ENCODE measurements at places on chromosomes 3 and 15.

DNA sequence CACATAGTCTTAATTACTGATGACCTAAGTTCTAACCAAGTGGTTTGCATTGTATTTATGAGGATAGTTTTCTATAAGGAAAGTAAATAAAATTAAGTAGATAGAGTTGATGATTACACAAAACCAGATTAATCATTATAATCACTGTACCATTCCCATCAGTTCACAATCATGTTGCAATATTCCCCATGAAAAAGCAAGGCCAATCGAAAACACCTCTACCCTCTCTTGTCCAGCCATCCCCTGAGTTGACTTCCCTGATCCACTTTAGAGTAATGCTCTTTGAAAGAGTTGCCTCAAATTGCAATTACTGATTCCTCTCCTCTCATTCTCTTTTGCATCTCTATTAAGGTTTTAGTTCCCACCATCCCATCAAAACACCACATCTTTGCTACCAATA, 21.0 kb downstream of the BCHE start:
- DNase-seq: no peak

DNA sequence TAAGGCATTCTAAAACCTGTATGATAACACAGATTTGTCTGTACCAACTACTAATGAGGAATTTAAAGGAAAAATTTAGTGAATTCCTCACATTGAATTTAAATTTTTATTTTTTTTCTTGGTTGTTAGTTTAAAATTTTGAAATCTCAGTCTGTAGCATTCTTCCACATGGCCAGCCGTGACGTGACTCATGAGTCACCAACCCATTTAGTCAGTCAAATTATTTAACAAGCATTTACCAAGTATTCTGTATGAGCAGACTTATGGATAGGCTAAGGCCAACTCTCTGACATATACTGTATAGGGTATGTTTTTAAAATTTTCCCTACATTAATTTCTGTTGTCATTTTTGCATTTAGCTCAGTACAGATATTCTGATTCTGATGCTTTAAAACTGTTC, 112.9 kb downstream of the CNTN4 start:
- DNase-seq: no peak

- DNase-seq: no peak
These were observed 31.8 kb downstream of the GSK3B start for GRCh38 chr3:120062474-120062873.

GRCh38 chr15:62208884-62209283, 43.8 kb upstream of the C2CD4B start:
- DNase-seq: no peak

DNA sequence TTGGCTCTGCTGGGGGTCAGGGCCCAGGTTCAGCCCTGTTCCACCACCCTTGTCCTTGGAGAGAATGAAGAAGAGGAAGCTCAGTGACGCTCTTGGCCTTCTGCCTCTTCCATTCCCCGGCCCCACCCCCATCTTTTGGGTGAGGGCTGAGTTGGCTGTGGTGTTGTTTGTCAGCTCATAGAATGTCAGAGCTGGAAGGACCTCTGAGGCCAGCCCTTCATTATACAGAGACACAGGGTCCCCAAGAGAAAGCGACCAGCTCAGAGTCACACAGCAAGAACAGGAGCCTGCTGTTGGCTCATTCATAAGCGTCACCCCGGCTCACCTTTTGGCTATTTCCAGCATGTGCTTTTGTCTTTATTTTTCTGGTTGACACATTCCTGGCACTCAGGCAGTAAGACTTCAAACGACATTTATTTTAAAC, 68.2 kb downstream of the AAGAB start:
- no peak for DNase-seq

GRCh38 chr3:111548756-111549155, 6.8 kb downstream of the CD96 start:
- DNase-seq: no peak

- no peak for DNase-seq
These were observed 9.5 kb downstream of the PCSK6 start for GRCh38 chr15:101479851-101480612.

GRCh38 chr3:182937293-182938051, 42.9 kb downstream of the DCUN1D1 start:
- no peak for DNase-seq

Measured in activated CD4-positive, alpha-beta T cell treated with anti-CD3 and anti-CD28 coated beads, Interleukin-2, amount 50 U/mL, for 24 hours (primary cell).